ENCODE measurements at places on chromosomes 3 and 15.
A peak's percentile ranks its signal among the peaks of the same experiment; 100 is the strongest.

DNA sequence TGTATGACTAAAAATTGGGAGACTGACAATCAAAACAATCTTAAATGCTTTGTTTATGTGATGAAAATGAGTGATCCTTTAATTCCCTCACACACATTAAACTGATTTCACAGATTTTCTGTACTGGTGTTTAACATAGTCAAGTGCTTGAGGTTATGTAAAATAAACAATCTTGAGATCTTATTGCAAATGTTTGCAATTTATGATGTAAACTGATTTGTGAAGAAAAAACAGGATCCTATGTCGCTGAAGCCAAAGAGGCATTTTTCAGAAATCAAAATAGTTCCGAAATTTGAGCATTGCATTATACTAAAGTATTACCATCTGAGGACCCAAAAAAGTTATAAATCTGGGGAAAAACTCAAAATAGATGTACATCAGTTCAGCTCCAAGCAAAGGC, 12.7 kb downstream of the SHOX2 start:
- no peak for DNase-seq

- DNase-seq = no peak
These were observed 44.9 kb upstream of the DGKG start for GRCh38 chr3:186406669-186407635.

- peak; percentile 78 for DNase-seq
These were observed 71.3 kb upstream of the MBNL1 start for GRCh38 chr3:152197451-152197850.

DNA sequence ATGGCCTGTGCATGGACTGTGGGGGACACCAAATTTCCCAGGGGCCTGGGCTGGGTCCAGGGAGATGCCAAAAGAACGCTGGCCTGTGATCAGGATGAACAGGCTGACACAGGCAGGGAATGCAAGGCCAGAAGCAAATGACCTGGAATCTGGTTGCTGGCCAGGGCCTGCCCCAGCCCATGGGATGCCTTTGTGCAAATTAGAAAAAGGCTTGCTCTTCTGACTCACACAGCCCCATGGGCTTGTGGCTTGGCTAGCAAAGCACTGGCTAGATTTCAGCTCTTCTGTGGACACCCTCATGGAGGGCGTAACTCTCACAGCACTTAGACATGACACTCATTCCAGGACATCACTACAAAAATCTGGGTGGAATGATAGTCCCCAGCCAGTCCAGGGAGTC, 356.0 kb downstream of the SHQ1 start:
- peak; percentile 27 for DNase-seq

GRCh38 chr3:8879347-8879944, 83.8 kb downstream of the RAD18 start:
- DNase-seq = no peak

- DNase-seq = no peak
These were observed 86.8 kb downstream of the MYRIP start for GRCh38 chr3:39896184-39896583.

DNA sequence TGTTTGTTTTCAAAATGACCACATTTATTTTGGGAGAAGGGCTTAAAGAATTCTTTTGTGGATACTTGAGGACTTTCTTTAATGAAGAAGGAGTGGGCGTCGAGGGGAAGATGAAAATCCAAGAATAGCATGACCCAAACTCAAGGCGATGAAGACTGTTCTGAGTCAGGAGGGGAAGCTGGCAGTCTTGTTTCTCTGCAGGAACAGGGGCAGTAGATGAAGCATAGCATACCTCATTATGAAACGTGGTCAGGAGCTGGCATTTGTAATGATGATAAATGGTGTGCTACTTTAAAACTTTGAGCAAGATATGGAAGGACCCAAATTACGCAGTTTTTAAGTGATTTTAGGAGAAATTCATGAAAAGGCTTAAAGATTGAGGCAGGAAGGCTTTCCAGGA, 549.0 kb downstream of the IGSF11 start:
- no peak for DNase-seq

DNA sequence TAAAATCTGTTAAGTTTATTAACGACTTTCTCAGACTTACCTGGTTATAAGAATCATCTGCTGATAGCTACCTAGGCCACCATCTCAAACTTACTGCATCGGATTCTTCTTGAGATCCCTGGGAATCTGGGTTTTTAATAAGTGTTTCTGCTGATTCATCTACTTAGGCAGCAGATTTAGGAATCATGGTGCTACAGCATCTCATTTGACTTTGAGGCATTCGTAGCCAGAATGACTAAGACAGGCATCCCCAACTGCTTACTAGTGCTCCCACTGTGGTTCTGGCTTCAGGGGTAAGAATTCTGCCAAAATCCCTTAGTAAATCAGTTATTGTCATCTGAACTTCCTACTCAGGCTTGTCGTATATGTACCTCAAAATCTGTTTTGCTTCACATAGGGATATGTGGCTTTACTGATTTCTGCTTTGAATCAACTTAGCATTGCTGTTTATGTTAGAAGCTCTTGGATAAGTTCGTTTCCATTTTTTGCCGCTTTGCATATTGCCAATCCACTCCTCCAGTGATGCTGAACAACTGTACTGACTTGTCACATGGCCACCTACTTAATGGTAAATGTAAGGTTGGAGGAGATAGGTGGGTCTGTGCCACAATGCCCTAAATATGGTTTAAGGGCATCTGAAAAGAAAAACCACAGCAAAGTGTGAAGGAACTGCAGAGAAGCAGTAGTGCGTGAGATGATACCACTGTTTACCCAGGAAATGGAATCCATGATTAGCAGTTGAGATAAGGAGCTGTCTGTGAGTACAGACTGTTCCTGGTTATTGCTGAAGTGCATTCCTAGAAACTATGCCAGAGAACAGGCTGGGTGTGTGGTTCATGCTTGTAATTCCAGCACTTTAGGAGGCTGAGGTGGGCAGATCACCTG, 60.3 kb downstream of the MAP6D1 start:
- no peak for DNase-seq

- no peak for DNase-seq
These were observed 3.6 kb downstream of the CPLX3 start for GRCh38 chr15:74829991-74830390.

DNA sequence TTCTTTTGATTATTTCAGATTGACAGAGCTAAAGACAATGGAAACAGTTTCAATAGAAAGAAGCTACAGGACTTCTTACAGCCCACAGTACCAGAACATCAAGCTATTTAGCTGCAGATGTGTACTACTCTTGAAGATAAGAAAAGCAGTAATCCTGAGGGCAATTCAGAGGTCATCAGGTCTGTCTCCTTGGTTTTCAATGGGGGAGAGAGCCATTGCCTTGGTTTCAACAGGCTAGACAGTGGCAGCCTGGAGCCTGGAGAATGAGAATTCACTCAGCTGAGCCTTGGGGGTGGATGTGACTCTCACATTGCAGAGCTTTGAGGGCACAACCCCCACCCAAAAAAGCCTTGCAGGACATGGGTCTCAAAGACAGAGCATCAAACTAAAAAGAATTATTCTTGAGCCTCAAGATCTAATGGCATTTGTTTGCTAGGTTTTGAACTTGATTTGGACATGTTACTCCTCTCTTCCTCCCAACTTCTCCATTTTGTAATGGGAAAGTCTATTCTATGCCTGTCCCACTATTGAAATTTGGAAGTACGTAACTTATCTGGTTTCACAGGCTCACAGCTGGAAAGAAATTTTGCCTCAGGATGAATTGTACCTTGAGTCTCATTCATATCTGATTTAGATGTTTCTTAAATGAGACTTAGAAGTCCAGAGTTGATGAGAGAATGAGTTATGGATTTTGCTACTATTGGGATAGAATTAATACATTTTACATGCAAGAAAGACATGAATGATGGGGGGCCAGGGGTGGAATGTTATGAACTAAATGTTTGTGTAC, 36.9 kb downstream of the PLSCR1 start:
- DNase-seq = no peak

GRCh38 chr3:10667269-10667668, 148.8 kb upstream of the SLC6A11 start:
- DNase-seq = no peak

GRCh38 chr3:45554006-45554666, 40.4 kb upstream of the LIMD1 start:
- peak; percentile 40 for DNase-seq

GRCh38 chr3:146131616-146132410, 29.2 kb downstream of the PLOD2 start:
- DNase-seq = no peak

DNA sequence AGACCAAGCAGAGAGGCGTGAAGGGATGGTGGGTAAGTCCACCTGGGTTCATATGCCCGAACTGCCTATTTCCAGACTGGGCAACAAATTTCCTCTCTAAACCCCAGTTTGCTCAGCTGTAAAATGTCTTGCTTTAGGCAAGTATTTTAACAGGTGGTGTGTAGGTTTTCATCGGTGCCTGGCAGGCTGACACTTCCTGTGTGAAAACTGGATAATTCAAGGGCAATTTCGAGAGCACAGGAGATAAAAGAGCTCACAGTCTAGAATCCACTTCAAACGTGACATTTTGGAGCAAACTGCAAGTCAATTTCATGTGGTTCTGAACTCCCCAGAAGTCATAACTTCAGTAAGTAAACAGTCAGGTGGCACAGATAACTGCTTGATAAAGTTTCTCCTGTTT, 112.2 kb downstream of the OXNAD1 start:
- no peak for DNase-seq
